Activated CD4-positive, CD25-positive, alpha-beta regulatory T cell treated with anti-CD3 and anti-CD28 coated beads, Interleukin-2, amount 50 U/mL, for 16 hours (primary cell): ENCODE measurements at places on chromosomes 12 and 14.

DNA sequence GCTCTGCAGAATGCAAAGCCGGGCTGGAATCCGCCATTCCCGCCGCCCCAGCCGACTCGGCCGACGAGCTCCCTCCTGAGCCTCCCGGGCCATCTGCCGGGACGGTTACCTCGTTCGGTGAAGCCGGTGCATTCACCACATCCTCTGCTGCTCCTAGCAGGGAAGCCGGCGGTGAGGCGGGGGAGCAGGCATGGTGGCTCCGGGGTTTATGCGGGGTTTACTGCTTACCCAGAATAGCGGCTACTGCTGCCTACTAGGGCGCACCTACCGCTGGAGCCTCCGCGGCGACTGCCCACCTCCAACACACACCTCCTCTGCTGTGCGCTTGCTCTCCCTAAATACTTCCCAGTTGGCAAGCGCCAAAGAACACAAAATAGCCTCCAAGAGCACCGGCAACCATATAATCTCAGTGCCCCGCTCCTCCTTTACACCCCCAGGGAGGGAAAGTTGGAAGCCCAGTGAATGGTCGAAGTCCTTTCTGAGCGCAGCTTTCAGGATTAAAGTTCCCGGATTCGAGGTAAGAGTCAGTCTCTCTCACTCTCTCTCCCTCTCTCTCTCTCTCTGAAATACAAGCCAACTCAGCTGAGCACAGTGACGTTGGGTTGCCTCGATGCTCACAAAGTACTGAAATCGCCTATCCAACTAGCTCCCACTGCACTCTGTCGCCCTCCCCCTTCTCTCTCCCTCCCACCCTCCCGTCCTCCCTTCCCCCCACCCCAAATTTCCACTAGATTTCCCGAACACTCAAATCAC is at the start of gene TBX5:
Gene TBX5 (minus strand): TSS at position 626 of the 753 bp plus-strand sequence. CDS start 2,246 bp downstream, outside the sequence.
- no peak for DNase-seq

GRCh38 chr12:72057330-72057914 is 118.8 kb downstream of the TPH2 start:
- DNase-seq, result no peak

- no peak for DNase-seq
These were observed 61.3 kb upstream of the RESF1 start for GRCh38 chr12:31897781-31898503.

DNA sequence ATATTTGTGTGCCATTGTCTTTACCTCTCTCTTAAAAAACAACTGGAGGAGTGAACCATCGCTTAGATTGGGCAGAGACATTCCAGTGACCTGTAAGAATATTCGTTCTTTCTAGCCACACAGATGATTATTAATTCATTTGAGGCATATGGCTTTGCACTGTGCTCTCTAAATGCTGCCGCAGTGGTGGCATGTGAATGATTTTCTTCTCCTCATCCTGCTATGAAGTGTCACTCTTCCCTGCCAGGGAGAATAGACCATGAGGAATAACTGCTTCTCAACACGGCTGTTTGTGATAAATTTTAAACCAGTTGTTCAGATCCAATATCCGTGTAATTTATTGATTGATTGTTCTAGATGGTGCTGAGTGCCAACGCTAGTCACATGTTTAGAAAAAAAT is 225.3 kb downstream of the CNTN1 start:
- DNase-seq, result no peak

GRCh38 chr14:98994561-98994960 is 277.4 kb downstream of the BCL11B start:
- DNase-seq, result no peak

DNA sequence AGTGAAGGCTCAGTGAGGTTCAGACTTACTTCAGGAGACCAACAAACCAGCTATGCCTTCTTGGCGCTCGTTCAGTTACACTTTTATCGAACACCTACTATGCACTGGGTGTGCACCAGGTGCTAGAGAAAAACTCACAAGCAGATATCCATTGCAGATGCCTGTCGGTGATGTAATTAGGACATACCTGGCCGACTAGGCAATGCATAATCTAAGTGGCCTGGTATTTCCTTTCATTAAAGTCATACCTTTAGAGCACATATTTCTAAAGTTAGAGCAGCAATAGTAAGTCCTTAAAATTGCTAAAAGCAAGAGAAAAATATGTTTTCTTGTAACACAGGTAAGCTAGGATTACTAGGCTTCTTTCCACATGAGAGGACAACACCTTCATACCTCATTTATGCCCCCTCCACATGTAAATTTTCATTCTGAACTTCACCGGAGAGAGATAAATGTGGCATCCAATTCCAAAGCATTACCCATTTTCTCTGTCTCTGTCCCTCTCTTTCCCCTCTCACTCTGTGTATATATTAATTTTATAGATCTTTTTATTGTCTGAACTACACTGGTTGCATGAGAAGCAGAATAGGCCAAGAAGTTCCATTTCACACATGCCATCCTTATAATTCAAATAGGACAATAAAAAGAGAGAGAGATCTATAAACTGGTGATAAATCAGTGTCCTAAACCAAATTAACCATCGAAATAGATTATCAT is 242.2 kb downstream of the SPTSSA start:
- no peak for DNase-seq

DNA sequence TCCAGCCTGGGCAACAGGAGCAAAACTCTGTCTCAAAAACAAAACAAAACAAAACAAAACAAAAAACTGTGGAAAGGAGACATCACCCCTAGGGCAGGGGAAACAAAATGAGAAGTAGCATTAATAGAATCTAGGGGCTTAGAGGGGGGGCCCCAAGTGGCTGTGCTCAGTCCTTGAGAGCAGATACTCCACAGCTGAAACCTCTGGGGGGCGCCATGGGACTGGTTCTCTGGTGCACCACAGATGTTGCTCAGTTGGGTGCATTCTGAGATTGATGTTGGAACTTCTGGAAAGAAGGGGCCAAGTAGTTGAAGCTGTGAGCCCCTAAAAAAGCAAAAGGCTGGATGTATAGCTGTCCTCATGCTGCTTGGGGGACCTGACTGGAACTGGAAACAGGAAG is 11.8 kb upstream of the SYNE2 start:
- DNase-seq, result peak; percentile 29

- DNase-seq, result no peak
These were observed 25.6 kb downstream of the EGLN3 start for GRCh38 chr14:33925235-33925634.

DNA sequence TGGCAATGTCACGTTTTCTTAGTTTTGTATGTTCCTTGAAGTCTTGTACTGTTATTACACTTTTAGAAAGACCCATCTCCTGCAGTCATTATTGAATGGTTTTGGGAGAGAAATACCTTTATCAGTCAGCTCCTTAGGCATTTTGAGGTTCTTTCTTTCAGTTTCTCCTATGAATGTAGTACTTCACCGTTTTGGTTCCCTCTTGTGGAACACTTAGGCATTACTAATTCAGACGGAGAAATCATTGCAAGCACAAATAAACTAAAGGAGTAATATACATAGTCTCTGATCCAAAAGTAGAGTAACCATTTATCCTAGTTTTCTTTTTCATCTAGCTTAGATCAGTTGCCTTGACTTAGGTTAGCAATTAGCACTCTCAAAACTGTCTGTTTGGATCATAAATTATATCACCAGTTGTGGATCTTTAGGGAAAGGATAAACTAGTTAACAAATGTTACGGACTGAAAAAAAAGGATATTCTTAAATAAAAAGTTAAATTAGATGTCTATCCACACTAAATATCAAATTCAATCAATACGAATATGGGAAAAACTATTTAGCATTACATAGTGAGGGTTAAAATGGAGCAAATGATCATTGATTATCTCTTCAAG is 1538.3 kb upstream of the SEL1L start:
- DNase-seq, result no peak

DNA sequence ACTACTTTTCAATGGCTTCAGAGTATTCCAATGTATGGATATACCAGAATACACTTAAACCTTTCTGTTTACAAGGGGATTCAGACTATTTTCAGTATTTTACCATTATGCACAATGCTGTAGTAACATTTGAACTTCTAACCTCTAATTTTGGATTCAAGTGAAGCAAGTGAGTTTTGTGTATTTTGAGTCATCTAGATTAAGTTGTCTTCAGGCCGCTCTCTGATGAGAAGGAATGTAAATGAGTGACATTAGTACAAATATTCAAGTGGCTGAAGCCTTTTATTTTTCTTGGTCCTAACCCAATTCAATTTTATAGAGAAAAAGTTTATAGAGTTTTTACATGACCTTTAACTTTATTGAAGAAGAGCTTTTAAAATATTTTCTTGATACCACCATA is 125.6 kb downstream of the PDE3A start:
- no peak for DNase-seq

DNA sequence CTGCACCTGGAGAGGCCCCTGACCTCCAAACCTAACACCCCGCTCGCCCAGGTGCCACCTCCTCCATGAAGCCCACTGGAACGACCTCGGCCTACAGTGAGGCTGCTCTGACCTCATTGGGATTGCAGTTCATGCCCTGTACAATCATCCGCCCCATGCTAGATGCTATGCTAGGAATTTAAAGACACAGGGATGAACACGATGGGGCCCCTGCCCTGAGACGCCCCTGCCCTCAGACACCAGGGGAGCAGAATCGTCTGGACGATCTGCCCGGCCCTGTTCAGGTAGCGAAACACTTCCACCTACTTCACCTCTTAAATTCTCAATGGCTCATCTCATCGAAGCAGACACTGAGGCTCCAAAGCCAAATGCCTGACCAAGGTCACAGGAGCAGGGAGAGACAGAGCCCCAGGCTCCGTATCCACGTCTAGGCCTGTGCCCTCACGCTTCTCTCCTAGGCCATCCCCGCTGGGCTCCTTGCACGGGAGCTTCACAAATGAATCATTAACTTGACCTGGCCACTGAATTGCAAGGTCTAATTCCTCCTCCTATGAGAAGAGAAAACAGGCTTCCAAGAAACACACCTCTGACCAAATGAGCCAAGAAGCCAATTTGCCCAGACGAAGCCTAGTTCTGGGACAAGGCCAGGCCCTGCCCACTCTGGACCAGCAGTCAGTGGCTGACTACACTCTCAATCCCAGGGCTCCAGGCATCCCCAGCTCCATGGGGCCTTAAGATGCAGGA is 35.2 kb downstream of the SCARB1 start:
- no peak for DNase-seq

DNA sequence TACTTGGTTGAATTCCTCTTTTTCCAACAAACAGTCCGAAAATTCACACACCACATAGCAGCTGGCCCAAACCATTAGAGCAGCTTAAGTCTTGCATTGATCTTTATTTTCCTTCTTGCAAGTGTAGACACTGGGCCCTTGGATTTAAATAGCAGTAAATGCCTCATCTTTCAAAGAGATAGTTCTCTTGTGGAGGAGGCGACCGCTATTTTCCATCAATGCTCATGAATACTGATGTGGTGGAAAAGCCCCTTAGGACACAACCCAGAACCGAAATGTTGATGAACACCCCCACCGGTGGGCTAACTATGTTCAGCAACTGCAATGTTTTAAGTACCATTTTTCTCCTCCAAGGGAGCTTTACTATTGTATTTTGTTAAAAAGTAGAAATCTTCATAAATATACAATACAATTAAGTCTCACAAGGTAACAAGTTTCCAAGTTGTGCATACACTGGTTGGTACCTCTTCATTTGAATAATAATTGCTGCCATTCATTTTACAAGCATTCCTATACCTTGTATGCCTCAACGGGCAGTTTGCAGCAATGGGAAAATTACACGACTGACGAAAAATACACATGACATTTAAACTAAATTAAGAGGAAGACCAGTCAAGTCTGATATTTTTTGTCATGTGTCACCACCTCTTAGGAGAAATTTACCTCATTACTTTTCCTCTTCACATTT is 18.0 kb downstream of the NIN start:
- DNase-seq, result no peak

GRCh38 chr14:58560208-58560607 is 77.6 kb upstream of the DACT1 start:
- no peak for DNase-seq

DNA sequence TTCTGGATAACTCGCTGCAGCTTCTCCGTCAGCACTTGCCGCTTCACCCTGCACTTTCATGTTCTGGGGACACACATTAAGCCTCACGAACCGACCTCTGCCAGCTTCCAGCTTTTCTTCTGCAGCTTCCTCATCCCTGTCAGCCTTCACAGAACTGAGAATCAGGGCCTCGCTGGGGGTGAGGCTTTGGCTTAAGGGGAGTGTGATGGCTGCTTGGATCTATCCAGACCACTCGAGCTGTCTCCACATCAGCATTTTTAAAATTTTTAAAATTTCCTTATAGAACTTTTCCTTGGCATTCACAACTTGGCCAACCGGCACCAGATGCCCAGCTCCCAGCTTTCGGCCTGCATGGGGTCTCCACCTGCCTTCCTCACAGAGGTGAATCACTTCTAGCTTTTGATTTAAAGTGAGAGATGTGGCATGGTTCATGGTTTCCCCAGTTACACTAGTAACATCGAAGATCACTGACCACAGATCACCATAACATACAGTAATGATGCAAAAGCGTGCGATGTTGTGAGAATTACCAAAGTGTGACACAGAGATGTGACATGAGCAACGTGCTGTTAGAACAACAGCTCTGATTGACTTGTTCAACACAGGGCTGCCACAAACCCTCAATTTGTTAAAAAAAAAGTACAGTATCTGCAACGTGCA is 139.1 kb upstream of the C14orf180 start:
- DNase-seq, result no peak

DNA sequence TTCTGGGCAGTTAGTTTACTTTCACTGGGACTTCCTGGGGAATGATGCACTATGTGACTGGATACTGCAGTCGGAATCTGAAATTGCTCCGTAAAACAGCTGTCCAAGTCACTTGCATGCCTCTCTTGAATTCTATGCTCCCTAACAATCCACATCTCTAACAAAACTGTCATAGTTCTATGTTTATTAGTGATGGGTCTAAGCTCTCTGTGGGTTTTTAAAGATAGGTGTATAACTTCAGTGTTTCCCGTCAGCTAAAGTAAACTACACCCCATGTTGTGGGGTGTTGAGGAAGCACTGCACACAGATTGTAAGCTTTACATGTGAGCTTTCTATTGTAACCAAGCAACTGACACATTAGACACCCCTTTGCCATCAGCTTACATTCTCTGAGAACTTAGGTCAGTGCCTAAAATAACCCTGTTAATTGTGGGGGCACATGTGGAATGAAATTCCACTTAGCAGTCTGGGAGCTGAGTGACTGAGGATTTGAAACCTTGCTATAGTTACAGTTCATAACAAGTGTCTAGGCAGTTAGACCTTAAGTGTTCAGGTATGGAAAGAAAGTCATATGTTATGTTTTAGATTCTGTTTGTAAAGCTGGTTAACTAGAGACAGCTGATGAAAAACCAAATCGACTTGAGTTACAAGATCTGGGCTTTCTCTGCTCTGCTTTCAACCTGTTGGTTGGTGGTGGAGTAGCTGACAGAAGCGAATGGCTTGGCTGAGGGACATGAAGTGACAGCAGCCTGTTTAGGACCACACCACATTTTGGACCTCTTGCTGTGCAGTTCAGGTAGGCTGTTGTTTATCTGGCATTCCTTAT is 165.7 kb downstream of the AKAP6 start:
- DNase-seq, result no peak
